ENCODE measurements at places on chromosomes 6 and 20.
A peak's percentile ranks its signal among the peaks of the same experiment; 100 is the strongest.

- no peak for DNase-seq
These were observed 16.8 kb downstream of the TMEM244 start for GRCh38 chr6:129844118-129844891.

DNA sequence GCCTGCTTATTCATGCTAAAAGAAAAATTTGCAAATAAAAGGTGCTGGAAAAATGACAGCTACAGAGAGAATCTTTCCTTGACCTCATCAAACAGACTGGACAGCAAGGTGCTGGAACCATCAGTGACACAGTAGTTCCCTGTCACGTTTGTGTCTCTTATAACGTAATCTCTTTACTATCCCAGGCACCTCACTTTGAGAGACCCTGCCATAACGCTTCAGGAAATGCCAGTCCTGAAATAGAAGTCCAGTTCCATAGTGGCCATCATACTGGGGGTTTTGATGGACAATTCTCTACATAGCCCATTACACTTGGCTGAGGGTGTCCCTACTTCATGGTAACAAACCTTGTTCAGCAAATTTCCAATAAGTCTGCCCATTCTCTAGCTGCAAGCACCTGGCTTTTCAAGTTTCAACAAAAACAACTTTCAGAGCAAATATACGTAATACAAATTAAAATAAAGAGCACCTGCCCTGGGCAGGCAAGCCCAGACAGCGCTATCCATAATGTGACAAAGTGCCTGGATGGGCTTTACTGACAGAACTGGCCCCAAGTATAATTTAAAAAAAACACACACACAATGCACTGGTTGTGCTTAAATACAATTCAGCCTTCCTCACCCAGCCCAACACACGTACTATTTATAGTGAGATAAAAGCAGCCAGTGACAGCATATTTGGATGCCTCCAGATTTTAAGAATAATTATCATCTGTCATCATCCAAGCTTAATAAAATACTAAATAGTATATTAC, 38.7 kb downstream of the CNKSR3 start:
- DNase-seq, result no peak

- no peak for DNase-seq
These were observed 29.3 kb upstream of the TBC1D7 start for GRCh38 chr6:13357551-13358075.

DNA sequence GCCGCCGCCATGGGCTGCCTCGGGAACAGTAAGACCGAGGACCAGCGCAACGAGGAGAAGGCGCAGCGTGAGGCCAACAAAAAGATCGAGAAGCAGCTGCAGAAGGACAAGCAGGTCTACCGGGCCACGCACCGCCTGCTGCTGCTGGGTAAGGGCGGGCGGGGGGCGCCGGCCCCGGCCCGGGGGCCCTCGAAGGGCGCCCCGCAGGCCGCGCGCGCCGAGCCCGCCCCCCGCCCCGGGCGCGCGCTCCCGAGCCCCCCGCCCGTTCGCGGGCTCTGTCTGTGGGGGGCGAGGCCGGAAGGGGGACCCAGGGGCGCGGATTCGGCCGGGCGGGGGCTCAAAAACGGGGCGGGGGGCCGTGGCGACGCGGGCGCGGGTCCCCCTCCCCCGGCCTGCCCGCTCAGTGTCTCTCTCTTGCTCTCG, 39.2 kb downstream of the GNAS start:
- peak; percentile 23 for DNase-seq

- peak; percentile 60 for DNase-seq
These were observed 16.1 kb downstream of the FGD2 start for GRCh38 chr6:37021356-37022129.

- DNase-seq, result no peak
These were observed 5.6 kb upstream of the CHD6 start for GRCh38 chr20:41623625-41624375.

GRCh38 chr6:81944661-81945060, 192.2 kb upstream of the TENT5A start:
- DNase-seq, result no peak

- DNase-seq, result no peak
These were observed 31.1 kb upstream of the ENPP4 start for GRCh38 chr6:46098678-46099077.

GRCh38 chr6:89952686-89953085, 58.4 kb downstream of the GJA10 start:
- DNase-seq, result no peak

DNA sequence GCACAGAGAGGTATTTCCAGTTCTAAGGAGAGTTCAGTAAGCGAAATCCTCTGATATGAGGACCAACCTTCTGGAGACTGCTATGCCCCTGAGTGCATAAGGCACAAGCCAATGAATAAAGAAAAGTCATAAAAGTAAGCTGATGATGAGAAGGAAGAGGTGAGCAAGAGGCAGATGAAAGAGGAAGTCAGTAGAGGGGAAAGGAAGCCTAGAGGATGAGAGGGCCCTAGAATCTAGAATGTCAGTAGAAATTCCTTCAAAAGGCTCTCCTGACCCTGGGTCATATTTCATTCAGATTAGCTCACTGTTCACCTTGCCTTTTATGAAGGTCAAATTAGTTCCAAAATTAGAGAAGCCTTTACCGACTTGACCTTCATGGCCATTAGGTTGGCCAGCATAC, 209.2 kb downstream of the CD83 start:
- no peak for DNase-seq

DNA sequence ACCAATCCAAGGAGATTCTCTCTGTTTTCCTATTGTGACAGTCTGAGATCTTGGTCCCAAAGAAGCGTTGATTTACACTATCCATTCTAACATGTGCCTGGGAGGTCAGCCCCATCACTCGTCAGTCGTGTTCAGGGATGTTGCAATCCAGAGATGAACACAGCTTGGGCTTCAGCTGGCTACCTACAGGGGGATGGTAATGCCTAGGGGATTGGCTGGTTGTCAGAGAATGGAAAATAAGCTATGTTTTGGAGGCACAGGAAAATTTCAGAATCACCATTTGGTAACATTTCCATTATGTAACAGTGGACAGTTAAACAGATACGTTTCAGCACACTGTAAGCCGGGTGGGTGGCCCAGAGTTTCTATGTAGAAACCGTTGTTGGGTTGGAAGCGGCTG, 147.1 kb upstream of the RALGAPA2 start:
- DNase-seq, result no peak

GRCh38 chr6:39037707-39038106, 10.9 kb upstream of the GLP1R start:
- DNase-seq, result no peak

DNA sequence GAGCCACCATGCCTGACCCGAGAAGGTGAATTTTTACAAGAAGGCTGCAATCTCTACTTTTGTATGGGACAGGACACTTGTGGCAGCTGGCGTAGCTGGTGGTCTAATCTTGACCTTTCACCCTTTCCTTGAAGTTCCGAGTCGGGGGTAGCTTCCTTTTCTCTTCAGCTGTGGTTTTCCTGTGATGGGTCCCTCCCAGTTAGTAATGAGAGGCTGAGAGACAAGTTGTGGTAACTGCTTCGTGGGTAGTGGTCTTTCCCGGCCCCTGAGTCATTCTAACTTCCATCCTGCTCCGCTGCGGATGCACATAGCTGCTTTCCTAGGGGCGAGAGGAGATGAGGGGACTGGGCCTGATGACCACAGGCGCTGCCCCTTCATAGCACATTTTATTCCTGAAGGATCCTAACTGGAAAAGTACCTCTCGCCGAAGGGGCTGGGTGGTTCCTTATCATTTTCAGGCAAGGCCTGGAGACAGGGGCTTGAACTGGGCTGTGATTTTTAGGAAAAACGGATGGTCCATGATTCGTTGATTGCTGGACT, 3.1 kb downstream of the SYNJ2 start:
- DNase-seq, result no peak

GRCh38 chr20:10674684-10675449, 1.1 kb upstream of the JAG1 start:
- peak; percentile 39 for DNase-seq

DNA sequence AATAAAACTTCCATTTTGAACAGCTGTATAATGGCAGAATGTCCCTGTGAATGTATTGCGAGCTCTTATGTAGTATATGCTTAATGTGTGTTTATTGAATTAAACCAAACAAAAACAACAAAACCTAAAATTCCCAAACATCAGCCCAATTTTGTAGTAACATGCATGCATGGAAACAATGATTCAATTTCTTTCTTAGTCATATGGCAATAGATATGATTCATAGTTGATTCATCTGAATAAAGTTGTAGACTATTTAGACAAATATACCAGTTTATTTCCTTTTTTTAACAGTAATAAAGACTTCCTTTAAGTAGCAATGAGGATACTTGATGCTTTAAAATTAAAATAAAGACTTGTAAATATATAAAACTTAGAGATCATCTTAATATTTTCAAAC, 670.6 kb downstream of the CD109 start:
- no peak for DNase-seq

DNA sequence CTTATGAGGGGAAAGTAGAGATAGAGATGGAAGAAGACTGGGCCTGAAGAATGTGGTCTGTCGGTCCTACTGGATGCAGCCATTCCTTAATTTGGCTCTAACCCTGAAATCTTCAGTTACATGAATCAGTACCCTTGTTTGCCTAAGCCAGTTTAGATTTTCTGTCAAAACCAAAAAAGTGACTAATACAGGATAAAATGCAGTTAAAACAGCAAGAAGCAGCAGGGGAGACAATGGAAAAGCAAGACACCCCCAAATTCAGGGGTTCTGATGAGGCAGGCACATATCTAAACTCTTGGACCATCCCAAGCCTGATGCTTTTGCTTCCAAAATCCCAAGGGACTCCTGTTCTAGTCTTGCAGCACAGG, 17.4 kb upstream of the UBE2V1 start:
- DNase-seq, result no peak

GRCh38 chr6:134456226-134456625, 138.3 kb upstream of the SGK1 start:
- DNase-seq, result no peak

- DNase-seq, result no peak
These were observed 241.9 kb upstream of the MOCS1 start for GRCh38 chr6:40176152-40176551.

- no peak for DNase-seq
These were observed 81.9 kb downstream of the GJA10 start for GRCh38 chr6:89975991-89976693.

GRCh38 chr6:11975353-11975977, 36.6 kb upstream of the HIVEP1 start:
- peak; percentile 3 for DNase-seq

DNA sequence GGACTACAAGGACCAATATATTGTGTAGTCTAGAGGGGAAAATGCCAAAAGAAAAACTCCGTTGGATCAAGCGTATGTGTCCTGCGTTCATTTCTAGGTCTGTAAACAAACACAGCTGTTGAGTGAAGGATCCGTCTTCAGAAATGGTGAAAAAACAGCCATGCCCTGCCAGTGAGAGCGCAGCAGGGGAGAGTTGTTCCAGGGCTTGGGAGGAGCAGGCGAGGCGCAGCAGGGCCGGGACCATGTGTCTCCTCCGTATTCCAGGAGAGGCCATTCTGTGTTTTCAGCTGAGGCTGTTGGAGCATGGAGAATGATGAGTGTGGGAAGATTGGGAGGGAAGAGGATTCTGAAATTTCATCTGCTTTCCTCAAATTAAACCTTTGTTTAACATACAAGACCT, 38.0 kb downstream of the BMP6 start:
- no peak for DNase-seq

GRCh38 chr6:163249651-163250101, 164.8 kb upstream of the QKI start:
- DNase-seq, result no peak

DNA sequence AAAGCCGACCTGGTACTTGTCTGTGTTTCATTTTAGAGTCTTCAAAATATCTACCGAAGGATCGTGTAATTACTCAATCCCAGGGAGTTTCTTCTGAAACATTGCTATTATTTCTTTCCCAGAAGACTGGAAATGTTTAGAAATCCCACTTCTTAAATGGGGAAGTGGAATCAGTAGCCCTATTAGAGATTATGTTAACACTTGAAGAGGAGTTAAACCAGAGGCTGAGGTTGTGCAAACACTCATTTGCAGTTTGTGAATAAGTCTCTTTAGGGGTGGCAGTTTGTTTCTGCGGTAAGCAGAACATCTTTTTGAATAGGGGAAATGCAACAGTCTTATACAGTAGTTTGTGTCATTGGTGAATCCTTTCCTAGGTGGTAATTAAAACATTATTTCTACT, 21.3 kb downstream of the DSP start:
- DNase-seq, result no peak

- DNase-seq, result no peak
These were observed 249.1 kb downstream of the OGFRL1 start for GRCh38 chr6:71537717-71538116.

DNA sequence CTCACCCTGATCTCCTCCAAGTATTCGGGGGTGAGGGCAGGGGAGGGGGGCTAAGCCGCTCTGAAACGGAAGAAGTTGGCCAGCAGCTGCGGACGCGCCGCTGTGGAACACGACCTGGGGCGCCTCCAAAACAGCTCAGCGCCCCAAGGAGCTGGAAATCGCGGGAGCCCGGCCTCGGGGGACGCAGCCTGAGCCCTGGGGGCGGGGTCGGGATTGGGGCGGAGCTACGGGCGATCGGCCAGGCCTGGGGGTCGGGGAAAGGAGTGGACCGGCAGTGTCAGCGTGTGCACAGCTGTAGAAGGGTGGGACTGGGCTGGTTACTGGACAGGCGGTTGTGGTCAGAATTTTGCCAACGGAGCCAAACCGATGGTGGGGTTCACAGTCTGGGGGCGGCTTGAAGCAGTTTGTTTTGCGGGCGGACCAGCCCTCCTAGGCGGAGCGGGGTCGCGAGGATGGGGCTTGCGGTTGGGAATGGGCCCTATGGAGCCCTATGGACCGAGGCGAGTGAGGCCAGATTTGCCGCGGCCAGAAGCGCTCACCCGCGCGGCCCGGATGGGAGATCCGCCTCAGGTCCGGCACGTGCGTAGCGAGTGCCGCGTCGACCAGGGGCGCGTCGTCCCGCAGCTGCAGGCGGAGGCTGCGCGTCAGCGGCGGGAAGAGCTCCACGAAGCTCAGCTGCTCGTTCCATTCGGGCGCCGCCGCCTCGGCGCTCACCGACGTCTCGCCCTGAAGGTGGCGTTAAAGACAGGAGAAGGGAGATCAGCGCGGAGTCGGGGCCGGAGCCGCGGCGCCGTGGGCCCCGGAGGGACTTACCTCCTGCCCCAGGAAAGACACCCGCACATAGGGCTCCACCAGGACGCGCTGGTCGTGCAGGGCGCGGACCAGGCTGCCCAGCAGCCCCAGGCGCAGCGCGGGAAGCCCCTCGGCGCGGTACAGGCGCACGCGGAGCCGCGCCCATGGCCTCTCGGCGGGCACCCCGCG, 14.3 kb upstream of the SPAG4 start:
- DNase-seq, result peak; percentile 68

DNA sequence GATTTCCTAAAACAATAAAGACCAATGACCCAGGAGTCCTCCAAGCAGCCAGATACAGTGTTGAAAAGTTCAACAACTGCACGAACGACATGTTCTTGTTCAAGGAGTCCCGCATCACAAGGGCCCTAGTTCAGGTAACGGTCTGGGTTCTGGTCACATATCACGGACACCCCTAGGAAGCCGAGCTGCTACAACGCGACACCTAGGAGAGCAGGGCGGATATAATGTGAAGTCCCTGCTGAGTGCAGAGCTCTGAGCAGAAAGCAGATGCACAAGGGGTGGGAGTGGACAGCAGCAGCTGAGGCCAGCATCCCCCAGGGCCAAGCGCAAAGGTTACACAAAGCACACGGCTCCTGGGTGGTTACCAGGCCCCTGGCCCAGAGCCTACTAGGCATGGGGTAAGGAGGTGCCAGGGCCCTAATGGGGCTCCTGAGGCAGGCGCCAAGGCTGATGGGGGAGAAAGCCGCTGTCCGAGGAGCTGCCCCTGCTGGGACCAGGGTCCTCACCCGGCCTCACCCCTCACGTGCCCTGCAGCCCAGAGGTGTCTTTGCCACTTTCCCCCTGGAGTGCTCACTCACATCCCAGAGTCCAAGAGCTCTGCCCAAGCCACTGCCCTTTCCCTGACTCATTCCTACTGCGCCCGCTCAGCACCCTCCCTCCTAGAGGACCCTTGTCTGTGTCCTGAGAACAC, 8.4 kb downstream of the CST7 start:
- DNase-seq, result no peak

Measured in stimulated activated CD4-positive, alpha-beta T cell treated with anti-CD3 and anti-CD28 coated beads, Interleukin-2, amount 100 ng/mL, for 48 hours (primary cell).